ENCODE measurements at places on chromosomes 4 and X.

DNA sequence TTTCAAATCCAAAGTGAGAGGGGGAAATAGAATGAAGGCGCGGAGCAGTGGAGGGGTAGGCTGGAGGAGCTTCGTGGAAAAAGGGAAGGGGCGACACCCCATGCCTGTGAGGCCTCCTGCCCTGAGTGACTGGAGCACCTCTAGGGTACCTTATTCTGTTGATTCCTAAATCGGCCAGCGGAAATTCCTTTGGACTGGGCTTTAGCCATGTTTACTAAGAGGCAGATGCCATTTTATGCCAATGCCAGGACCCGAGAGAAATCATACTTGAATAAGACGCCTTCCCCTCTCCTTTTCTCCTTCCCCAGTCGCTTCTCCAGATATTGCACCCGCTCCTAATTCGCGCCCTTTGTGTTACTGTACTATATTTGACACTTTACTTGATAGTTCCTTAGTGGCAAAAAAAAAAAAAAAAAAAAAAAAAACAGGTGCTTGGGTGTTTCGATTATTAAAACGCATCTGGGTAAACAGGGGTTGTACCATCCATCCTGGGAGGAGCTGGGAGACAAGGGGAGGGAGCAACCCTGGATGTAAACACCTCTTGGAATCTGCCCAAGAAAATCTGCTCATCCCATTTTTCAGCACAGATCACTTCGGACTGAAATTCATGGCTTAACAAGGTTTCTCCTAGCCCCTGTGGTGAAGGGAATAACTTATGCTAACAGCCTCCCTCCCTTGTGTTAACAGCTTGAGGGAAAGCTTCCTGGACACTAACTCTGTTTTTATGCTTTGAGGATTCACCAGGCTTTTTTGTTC, 1.5 kb downstream of the BMP3 start:
- peak; percentile 7 for DNase-seq

GRCh38 chr4:165605811-165606210, 227.0 kb downstream of the CPE start:
- DNase-seq: no peak

DNA sequence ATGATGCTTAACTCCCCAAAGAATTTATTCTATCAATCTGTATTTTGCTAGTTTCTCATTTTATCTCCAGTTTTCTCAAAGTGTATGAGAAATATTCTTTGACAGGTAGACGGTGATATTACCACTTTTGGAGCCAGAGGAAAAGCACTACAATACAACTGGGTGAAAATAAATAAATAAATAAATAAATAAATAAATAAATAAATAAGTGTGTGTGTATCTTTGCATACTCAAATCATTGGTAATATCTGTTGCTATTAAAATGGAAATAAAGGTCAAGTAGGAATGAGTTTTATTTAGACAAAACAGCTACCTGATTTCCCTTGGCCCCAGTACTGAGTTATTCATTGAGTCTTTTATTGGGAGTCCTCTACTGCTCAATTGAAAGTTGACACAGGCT, 114.3 kb downstream of the RBMX2 start:
- no peak for DNase-seq

DNA sequence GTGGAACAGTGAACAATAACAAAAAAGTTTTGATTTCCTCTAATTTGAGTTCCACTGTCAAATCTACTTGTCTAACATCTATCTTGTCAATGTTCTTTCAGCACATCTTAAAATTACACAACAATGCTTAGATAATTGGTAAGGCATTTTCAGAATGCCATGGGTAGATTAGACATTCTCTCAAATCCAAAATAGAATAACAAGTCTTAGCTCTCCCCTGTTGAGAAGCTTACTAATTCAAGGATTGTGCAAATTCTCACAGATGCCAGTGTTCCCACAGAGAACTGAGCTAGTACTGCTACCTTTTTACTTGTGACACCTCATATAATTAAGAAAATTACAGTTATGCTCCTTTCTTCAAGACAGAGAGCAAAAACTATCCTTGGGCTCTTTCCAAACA, 2442.0 kb downstream of the PCDH7 start:
- DNase-seq: no peak
